ENCODE measurements at places on chromosomes 2 and 18. TPM values are rescaled to one million over a fixed set of nuclear protein-coding genes. Genes with fewer than 3 reads are reported as not detected.

Gene UGT1A6
- not detected for total RNA-seq

Gene SERPINB3
- not detected for total RNA-seq

Gene DAW1
- 2.0 TPM for total RNA-seq

Gene TTN
- 0.49 TPM for total RNA-seq

Gene ALK
- not detected for total RNA-seq

Gene IL1F10
- total RNA-seq: not detected

GRCh38 chr2:127811397-127812321, 688 bp upstream of the WDR33 start:
- DNase-seq: no peak

- DNase-seq: no peak
Measured at GRCh38 chr2:190149908-190150307, 87.4 kb upstream of the MSTN start.

- DNase-seq: no peak
Measured at GRCh38 chr18:46910856-46911255, 6.5 kb downstream of the PIAS2 start.

DNA sequence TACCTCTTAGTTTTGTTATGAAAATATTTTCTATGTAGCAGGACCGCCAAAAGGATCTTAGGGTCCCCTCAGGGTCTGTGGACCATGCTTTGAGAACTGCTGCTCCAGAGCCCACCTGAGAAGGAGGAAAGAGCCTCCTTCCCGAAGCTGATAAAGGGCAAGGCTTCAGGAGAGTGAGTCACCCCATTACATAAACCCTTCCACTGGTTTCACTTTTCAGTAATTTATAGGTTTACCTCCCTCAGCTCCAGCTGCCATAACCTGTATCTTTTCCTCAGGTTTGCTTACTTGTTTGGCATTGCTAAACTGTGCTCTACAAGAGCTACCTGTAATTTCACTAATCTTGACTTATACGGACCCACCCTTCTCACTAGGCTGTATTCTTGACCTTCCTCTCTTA, 6.6 kb downstream of the TTLL4 start:
- DNase-seq: no peak

DNA sequence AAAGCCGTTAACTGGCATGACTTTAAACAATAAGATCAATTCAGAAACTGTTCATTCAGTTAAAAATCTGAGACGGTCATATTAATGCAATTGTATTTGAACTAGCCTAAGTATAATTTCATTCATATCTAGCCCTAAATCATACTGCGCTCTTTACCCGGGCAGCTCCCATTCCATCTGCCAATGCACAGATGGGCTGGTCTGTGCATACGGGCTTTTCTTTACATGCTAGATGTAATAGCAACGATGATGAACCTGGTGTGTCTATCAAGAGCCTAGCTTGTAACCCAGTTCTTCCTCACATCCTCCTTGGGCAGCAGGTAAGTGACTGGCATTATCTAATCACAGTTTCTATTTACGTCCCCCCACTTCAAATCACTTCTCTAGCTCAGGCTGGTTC, 631.5 kb upstream of the KLHL29 start:
- no peak for DNase-seq

DNA sequence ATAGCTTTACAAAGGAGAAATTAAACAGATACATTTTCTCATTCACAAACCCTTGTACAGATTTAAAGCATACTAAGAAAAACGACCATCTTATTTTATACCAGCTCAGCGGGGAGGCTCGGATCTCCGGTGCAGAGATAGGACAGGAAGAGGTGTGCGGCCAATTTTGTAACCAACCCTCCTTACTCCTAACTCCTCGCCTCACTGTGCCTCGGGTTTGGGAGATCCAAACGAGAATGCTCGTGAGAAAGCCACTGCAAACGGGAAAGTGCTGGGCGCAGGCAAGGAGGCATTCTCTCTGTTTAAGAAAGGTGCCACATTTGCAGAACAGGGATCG, 1.2 kb downstream of the KDSR start:
- no peak for DNase-seq

Measured in endothelial cell of umbilical vein (primary cell).